ENCODE measurements at places on chromosomes 6 and 20. TPM values are rescaled to one million over a fixed set of nuclear protein-coding genes. Genes with fewer than 3 reads are reported as not detected.
A peak's percentile ranks its signal among the peaks of the same experiment; 100 is the strongest.

PACRG gene
- not detected for total RNA-seq

OR2J3 gene
- total RNA-seq, result not detected

RAET1G gene
- not detected for total RNA-seq

ADAT2 gene
- total RNA-seq, result 20.1 TPM

SOX18 gene
- total RNA-seq, result 0.25 TPM

DNA sequence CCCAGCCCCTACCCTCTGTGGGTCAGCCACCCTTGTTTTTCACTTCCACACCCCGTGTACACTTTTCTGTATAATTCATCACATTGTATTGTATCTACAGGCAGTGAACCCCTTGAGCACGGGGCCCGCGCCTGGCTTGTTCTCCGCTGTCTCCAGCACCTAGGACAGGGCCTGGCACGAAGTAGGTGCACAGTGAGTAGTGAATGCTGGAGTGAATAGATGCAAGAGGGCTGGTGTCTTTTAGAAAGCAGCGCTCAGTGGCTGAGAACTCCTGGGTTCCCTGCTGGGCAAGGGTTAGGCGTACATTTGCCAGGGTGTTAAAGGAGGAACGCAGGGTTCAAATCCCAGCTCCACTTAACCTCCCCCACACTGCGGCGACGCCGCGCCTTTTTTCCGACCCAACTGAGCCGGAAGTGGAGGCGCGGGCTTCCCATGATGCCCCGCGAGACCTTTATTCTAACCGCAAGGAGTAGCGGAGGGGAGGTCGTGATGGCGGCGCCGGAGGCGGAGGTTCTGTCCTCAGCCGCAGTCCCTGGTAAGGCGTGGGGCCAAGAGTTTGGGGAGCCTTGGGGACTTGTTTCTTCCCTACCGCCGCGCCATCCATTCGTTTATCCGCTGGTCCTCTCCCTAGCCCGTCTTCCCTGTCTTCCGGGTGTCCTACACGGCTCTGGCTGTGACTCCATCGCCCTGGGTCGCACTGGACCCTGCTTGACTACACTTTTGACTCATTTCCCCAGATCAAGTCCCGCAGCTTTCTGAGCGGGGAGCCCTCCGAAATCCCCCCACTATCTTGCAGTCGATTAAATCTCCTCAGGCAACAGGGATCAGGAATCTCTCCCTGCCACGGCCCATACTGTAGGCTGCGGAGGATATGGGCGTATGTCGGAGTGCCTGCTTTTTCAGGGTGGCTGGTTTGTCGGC is at the start of gene MAD2L1BP:
TSS of gene MAD2L1BP (plus strand) at position 454 of the 921 bp plus-strand sequence. CDS start at position 490, 36 bp downstream.
- peaks cover 57% of the 10 kb centered on the region for H3K4me1 ChIP-seq
- DNase-seq, result peak; percentile 92
- peak within 1 kb of the TSS; percentile 87 for H3K27ac ChIP-seq
- H3K27me3 ChIP-seq, result no peaks in the 10 kb centered on the region
- peak within 1 kb of the TSS; percentile 94 for H3K4me3 ChIP-seq
- peaks cover 49% of the 10 kb centered on the region for H3K36me3 ChIP-seq

GRCh38 chr6:18016698-18017097 is 29.3 kb upstream of the KIF13A start:
- H3K36me3 ChIP-seq, result no peaks in the 10 kb centered on the region
- H3K4me3 ChIP-seq, result no peak overlapping the region
- H3K27ac ChIP-seq, result no peak overlapping the region
- no peak for DNase-seq
- no peaks in the 10 kb centered on the region for H3K4me1 ChIP-seq
- peaks cover 2% of the 10 kb centered on the region for H3K27me3 ChIP-seq

GRCh38 chr20:33438481-33438880 is 5.1 kb downstream of the SNTA1 start:
- no peak overlapping the region for H3K27ac ChIP-seq
- peaks cover 5% of the 10 kb centered on the region for H3K4me1 ChIP-seq
- H3K4me3 ChIP-seq, result no peak overlapping the region
- no peaks in the 10 kb centered on the region for H3K36me3 ChIP-seq
- peaks cover 12% of the 10 kb centered on the region for H3K27me3 ChIP-seq
- no peak for DNase-seq

GRCh38 chr6:158083455-158084325 is 84.4 kb downstream of the SERAC1 start:
- H3K27ac ChIP-seq, result no peak overlapping the region
- DNase-seq, result no peak
- no peaks in the 10 kb centered on the region for H3K27me3 ChIP-seq
- H3K4me1 ChIP-seq, result peaks cover 12% of the 10 kb centered on the region
- H3K36me3 ChIP-seq, result peaks cover 68% of the 10 kb centered on the region
- H3K4me3 ChIP-seq, result no peak overlapping the region

GRCh38 chr6:155995281-155995680 is 539.6 kb upstream of the NOX3 start:
- no peak overlapping the region for H3K27ac ChIP-seq
- DNase-seq, result no peak
- H3K36me3 ChIP-seq, result no peaks in the 10 kb centered on the region
- H3K4me1 ChIP-seq, result no peaks in the 10 kb centered on the region

- peaks cover 4% of the 10 kb centered on the region for H3K36me3 ChIP-seq
- H3K4me1 ChIP-seq, result peaks cover 56% of the 10 kb centered on the region
- H3K4me3 ChIP-seq, result peak overlapping the region; percentile 36
- DNase-seq, result no peak
- H3K27me3 ChIP-seq, result peaks cover 3% of the 10 kb centered on the region
Measured at GRCh38 chr6:167092672-167093339, 30.1 kb upstream of the CCR6 start.

GRCh38 chr20:60800185-60800584 is 451.9 kb upstream of the CDH4 start:
- no peaks in the 10 kb centered on the region for H3K27me3 ChIP-seq
- H3K4me3 ChIP-seq, result no peak overlapping the region
- H3K36me3 ChIP-seq, result no peaks in the 10 kb centered on the region
- no peak for DNase-seq

GRCh38 chr6:46240866-46241565 is 70.2 kb upstream of the ENPP5 start:
- H3K4me1 ChIP-seq, result peaks cover 2% of the 10 kb centered on the region
- no peak overlapping the region for H3K4me3 ChIP-seq
- no peaks in the 10 kb centered on the region for H3K36me3 ChIP-seq
- no peak overlapping the region for H3K27ac ChIP-seq
- no peak for DNase-seq

DNA sequence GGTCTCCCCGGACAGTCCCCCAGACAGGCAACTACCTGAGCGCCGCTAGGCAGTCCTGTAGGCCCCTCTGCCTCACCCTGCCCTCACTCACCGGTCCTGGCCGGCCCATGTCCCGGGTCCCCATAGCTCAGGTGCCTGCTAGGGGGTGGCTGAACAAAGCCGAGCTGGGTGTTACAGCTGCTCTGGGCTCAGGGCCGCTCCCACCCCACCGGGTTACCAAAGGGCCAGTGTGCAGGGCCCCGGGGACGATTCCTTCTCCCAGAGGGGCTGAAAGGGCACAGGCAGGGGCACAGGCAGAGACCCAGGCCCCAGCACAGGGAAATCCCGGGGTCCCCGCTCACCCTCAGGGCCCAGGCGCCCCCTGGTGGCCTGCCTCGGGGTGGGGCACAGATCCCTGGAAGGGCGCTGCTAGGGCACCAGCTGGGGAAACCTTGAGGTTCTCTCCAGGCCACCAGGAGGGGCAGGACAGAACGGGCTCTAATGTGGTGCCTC is 118.4 kb downstream of the GRM4 start:
- no peaks in the 10 kb centered on the region for H3K36me3 ChIP-seq
- H3K4me3 ChIP-seq, result no peak overlapping the region
- peak; percentile 70 for DNase-seq
- no peaks in the 10 kb centered on the region for H3K4me1 ChIP-seq

GRCh38 chr6:150494241-150494640 is 105.4 kb upstream of the PLEKHG1 start:
- no peak overlapping the region for H3K27ac ChIP-seq
- H3K4me1 ChIP-seq, result peaks cover 25% of the 10 kb centered on the region
- H3K27me3 ChIP-seq, result peaks cover 6% of the 10 kb centered on the region
- no peaks in the 10 kb centered on the region for H3K36me3 ChIP-seq
- no peak overlapping the region for H3K4me3 ChIP-seq

DNA sequence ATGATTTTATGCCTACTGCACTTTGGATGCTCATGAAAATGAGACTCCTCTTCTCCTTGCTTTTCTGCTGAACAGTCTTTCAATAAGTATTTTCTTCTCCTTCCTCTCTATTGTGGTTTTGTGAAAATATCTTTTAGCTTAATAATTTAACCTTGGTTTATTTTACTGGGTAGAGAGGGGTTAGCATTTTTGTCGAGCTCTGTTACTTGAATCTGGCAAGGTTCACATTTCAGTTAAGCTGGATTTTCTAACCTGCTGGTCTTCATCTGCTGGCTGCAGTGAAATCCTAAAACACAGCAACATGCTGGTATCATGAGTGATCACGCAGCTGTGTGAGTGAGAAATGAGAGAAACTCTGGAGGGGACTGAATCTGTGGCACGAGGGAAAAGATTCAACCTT is 222.7 kb upstream of the NOX3 start:
- H3K27me3 ChIP-seq, result peaks cover 3% of the 10 kb centered on the region
- H3K4me1 ChIP-seq, result no peaks in the 10 kb centered on the region
- no peaks in the 10 kb centered on the region for H3K36me3 ChIP-seq
- H3K4me3 ChIP-seq, result no peak overlapping the region
- H3K27ac ChIP-seq, result no peak overlapping the region

DNA sequence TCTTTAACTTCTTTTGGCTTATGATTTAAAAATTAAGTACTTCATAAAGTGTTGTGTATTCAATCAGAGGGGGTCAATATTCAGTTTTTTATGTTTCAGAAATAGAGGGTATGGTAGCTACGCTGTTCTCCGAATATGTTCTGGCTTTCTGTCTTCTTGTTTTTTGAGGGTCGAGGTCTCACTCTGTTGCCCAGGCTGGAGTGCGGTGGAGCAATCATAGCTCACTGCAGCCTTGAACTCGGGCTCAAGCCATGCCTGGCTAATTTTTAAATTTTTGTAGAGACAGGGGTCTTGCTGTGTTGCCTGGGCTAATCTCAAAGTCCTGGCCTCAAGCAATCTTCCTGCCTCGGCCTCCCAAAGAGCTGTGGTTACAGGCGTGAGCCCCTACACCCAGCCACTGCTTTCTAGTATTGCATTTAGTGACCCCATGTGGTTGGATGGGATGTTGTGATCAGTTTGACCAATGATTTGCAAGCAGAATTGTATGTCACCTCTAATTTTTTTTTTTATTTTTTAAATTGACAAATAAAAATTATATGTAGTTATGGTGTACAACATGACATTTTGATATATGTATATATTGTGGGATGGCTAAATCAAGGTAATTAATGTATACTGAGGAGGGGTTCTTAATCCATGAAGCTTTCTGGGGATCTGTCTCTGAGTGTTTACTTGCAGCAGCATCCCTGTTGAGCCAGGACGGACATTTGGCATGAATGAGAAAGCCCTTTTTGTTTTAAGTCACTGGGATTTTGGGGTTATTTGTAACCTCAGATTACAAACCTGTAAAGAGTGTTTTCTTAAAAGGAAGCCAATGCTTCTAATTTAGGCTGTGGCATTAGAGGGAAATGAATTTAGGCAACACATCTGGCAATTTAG is 38.5 kb upstream of the DEK start:
- no peaks in the 10 kb centered on the region for H3K36me3 ChIP-seq
- H3K4me3 ChIP-seq, result no peak overlapping the region
- no peak for DNase-seq
- H3K27me3 ChIP-seq, result no peaks in the 10 kb centered on the region
